ENCODE measurements at places on chromosomes 12 and 14.

DNA sequence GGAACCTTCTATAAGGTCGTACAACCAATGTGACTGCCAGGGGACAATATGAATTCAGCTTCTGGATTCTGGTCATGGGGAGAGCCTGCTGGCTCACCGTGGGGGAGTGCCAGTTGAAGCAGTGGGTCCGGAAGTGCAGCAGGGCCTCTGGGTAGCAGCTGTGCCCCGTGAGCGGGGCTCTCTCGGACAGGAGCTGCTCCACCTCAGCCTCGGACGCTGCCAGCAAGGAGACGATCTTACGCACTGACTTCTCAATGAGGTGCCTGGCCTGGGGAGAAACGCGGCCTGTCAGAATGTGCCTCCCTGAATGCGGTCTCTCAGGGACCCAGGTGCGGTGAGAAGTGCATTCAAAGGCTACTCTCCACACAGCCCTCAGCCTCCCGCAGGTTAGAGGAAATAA, 42.0 kb downstream of the LGMN start:
- peak; percentile 35 for DNase-seq

GRCh38 chr14:36524220-36524837, 4.3 kb upstream of the NKX2-1 start:
- DNase-seq, result no peak

- DNase-seq, result no peak
These were observed 68.6 kb upstream of the MAX start for GRCh38 chr14:65170768-65171507.

- no peak for DNase-seq
These were observed 4.8 kb downstream of the CDKN1B start for GRCh38 chr12:12721814-12722434.

- DNase-seq, result no peak
These were observed 572.5 kb downstream of the DIO2 start for GRCh38 chr14:79638672-79639266.
